Activated CD4-positive, alpha-beta T cell treated with anti-CD3 and anti-CD28 coated beads for 48 hours (primary cell): ENCODE measurements at places on chromosomes 3 and 15.
A peak's percentile ranks its signal among the peaks of the same experiment; 100 is the strongest.

DNA sequence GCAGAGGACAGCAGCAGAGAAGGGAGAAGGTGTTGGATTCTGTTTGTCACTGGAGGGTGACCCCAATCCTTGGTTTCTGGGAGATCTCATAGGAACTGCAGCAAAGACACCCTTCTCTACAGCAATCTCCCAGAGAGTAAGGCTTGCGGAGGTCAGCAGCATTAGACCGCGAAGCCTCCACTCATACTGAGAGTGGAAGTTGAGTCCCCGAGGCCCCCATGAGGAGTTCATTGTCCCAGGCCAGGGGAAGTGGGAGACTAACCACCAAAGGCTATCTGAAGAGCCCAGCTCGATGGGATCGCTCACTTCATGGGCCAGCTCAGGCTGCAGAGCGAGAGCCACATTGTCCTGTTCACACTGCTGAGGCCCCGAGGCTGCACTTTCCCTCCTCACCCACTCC is 44.6 kb downstream of the GLDN start:
- DNase-seq = no peak

- no peak for DNase-seq
Measured at GRCh38 chr3:143552851-143553250, 295.4 kb downstream of the SLC9A9 start.

GRCh38 chr3:24945563-24945962 is 450.9 kb upstream of the THRB start:
- DNase-seq = no peak

DNA sequence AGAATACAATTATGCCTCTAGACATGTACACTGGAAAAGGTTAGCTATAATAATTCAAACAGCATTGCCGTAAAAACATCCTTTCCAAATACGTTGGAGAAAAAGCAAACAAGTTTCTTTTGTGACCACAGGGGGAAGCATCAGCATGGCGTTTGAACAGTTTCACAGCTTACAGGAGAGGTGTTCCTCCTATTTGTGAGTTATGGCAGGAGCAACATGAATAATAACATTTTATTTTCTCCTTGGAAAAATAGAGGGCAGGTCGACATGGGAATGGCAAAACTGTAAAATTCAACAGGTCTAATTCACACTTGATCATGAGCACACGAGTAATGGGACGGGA is 39.7 kb upstream of the GADL1 start:
- DNase-seq = no peak

DNA sequence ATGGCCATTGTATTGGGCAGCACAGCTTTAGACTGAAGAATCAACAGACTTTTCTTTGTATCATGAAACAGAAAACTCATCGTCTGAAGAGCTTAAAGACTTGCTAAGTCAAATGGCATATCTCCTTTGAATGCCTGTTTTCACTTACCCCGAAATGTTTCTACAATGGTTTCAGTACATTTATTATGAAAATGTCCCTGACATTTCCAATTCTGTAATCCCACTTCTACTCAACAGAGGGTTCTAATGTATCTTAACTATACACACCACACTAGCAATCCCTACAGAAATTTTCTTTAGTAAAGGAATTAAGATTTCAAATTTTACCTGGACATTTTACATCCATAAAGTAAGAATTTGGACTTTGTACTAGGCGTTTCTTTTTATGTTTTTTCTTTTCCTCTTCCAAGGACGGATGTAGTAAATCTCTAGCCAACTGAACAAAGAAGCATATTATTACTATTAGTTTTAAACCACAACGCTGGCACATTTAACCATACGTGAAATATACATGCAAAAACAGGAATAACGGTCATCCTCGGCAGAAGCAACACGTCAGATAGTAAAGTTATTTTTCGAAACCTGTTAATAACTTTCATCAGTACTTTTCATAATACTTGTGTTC is 1.1 kb downstream of the RPS27L start:
- DNase-seq = no peak

DNA sequence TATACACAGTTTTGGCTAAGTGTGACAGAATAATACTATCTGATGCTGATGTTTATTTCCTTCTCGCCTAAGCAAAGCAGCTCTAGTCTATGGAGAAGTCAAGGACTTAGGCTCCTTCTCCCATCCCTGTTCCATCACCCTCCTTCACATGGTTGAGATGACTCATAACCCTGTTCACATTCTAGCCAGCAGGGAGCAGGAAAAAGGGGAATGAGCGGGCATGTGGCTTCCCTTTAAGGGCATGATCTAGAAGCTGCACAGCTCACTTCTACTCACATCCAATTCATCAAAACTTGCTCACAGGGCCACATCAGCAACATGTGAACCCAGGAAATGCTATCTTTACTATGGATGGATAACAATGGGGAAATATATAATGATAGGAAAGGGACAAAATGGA is 40.9 kb downstream of the CBLB start:
- DNase-seq = peak; percentile 46

GRCh38 chr15:27429577-27429976 is 458.6 kb downstream of the GABRG3 start:
- DNase-seq = no peak

DNA sequence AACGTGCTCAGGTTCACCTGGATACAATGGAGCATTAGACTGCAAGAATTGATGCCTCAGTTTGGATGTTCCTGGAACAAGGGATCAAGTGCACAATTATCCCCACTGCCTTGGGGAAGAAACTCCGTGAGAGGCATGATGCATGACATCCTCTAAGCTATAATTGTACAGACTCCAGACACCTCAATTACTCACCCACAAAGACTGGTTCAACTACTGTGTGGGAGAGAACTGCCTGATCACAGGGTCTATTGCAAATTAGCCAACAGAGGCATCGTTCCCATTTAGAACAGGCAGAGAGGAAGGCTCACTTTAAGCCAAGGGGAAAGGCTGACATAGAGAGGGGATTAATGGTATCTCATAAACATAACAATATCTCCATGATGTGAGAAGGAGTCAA is 43.5 kb downstream of the ARRDC4 start:
- DNase-seq = no peak

DNA sequence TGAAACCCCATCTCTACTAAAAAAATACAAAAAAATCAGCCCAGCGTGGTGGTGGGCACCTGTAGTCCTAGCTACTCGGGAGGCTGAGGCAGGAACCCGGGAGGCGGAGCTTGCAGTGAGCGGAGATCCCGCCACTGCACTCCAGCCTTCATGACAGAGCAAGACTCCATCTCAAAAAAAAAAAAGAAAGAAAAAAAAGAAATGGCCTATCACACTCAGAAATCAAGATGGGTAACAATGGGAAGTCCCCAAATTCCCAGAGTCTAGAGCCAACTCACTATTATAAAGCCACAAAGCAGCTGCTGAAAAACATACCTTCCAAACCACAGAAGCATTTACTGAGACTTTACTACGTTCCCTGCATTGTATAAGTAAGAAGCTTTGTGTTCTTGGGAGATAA is 7.5 kb downstream of the HDGFL3 start:
- no peak for DNase-seq

DNA sequence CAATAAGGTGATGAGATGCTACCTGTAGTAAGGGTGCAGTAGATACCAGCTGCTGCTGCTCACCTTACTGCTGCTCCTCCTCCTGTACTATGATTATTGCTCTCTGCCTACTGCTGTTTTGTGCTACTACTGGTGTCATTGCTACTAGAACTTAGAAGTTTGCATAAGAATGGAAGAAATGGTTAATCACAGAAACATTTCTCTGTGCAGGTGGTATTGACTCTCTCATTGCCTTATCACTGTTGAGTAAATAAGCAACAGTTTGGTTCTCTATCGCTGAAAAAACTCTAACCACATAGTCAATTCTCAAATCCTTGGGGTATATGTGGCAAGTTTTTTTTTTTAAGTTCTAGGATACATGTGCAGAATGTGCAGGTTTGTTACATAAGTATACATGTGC is 16.5 kb downstream of the MITF start:
- no peak for DNase-seq

DNA sequence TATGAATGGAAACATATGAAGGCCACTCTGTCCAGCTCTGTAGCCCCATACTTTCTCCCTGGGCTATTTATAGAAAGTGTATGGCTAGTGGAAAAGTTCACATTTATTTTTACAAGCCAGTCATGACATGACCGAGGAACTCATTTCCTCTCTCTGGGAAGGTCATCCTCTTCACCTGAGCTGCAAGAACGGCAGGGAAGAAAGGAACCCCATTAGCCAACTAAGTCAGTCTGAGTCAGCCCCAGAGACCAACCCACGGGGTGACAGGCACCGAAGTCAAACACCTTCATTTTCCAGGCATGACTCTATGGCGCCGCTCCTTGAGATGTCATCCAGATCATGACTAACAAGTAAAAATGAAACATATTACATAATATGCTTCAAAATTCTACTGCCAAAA is 4.8 kb downstream of the PAQR9 start:
- peak; percentile 69 for DNase-seq

- DNase-seq = no peak
Measured at GRCh38 chr15:75867449-75867848, 24.2 kb downstream of the UBE2Q2 start.

DNA sequence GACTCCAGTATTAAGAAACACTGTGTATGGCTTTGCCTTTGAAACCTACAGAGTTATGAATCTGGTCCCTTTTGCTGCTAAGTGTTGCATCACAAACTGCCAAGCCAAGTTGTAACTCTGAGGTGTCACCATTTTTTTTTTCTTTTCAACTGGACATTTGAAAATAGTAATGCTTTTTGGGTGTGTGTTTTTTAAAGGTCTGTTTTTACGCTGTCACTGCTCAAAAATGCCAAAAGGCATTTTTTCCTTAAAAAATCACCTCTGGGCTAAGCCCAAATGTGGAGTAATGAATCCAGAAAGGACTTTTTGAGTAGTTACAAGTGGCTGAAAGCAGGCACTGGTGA is 9.5 kb downstream of the SMAD3 start:
- no peak for DNase-seq

DNA sequence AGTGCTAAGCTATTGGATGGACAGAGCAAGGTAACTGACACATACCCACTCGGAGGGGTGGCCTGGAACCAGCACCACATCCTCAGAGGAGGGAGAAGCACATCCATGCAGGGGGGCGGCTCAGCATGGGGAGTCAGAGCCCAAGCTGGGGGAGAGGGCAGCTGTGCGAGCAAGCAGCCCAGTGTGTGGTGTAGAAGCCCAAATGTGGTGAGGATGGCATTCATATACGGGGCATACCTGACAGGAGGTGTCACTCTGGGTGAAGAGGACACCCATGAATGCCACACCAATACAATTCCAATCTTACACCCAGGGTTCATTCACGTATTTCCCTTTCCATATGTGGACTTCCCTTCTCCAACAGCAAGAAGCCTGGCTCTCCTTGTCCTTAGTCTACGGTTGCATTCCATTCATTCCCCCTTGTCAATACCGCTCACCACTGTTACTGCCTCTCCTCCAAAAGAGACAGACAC is 58.7 kb upstream of the ACAN start:
- DNase-seq = no peak

GRCh38 chr3:29185706-29186105 is 95.2 kb upstream of the RBMS3 start:
- DNase-seq = no peak

DNA sequence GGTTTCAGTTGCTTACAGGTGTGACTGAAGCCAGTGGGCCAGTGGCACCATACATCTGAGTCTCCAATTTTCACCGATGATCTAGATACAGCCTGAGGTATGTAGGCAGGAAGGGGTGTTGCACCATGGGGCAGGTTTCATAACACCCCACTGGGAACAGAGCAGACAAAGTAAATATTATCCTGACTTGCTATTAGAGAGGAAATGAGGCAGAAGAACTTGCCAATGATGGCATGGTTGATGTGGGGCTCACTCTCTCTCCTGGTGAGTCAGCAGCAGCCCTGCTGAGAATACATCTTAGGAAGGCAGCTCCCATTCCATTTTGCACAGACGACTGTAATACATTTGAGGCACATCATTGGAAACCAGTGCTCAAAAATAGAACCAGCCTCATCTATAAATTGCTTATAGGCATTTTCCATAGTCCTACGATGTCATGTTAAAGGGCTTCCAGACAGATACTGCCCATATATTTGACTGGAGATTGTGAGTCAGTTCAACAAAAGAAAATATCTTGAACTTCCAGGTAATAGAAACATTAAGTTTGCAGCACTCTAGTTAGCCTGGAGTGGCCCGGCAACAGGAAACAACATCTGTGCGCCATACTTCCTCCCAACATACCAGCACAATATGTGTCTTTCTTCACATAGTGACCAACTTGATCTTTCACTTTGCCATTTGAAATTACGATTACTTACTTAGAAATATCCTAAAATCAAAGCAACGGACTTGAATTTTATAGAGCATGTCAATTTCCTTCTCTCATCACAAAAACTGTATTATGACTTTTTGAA is 175.5 kb downstream of the NECTIN3 start:
- no peak for DNase-seq

- no peak for DNase-seq
Measured at GRCh38 chr3:122271246-122271898, 53.7 kb upstream of the CSTA start.

GRCh38 chr3:73056014-73056844 is 5.2 kb upstream of the EBLN2 start:
- no peak for DNase-seq

GRCh38 chr3:11060500-11061251 is 68.1 kb downstream of the SLC6A1 start:
- peak; percentile 73 for DNase-seq

GRCh38 chr15:94162939-94163338 is 68.4 kb upstream of the MCTP2 start:
- DNase-seq = no peak

GRCh38 chr3:170517242-170517945 is 68.5 kb downstream of the SLC7A14 start:
- DNase-seq = no peak

DNA sequence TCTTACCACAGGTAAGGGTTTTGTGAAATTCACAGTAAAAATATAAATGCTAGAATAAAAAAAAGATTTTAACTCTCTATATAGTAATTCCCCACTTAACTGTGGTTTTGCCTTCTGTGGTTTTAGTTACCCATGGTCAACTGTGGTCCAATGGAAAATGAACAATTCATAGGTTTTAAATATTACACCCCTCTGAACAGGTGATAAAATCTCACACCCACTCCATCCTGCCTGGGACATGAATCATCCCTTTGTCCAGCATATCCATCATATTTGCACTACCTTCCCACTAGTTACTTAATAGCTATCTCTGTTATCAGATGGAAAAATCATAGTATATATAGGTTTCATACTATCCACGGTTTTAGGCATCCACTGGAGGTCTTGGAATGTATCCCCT is 49.2 kb downstream of the HDGFL3 start:
- DNase-seq = no peak

- DNase-seq = no peak
Measured at GRCh38 chr15:57387564-57388076, 11.3 kb downstream of the CGNL1 start.

DNA sequence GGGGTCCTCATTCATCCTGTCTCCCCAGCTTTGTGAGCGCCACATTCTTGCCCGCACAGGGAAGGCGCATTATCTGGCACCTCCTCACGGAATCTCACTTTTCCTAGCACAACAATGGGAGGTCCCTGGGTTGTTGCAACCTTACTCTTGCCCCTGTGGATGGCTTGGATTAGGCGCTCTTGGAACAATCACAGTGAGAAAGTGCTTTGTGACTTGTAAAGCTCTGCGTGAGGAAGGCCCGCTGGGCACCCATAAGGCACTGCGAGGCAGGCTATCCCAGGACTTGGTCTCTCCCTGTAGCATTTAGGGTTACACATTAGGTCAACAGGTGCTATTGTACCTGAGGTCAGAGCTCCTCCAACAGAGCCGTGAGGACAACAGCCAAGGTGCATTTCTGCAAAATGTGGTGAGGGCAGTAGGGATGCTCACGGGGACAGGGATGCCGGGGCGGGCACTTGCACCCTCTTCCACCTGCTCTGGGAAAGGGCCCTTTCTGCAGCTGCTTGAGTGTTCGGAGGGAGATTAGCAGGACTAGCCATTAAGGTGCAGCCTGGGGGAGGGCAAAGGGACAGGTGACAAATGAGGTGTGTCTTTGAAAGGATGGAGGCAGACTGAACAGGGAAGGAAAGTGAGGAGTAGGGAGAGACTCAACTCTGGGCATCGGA is 13.9 kb upstream of the LRRC15 start:
- DNase-seq = no peak
